ENCODE measurements at places on chromosomes 2 and 18. TPM values are rescaled to one million over a fixed set of nuclear protein-coding genes. Genes with fewer than 3 reads are reported as not detected.

Gene VWA3B
- total RNA-seq = 1.3 TPM

Gene CDH2
- 208 TPM for total RNA-seq

Gene FSHR
- total RNA-seq = not detected

Gene KCNG2
- total RNA-seq = 0.31 TPM

Gene SLC4A3
- 34.4 TPM for total RNA-seq

Gene FOXI3
- 0.63 TPM for total RNA-seq

Gene CAPN13
- total RNA-seq = 0.31 TPM

Gene MEP1B
- total RNA-seq = not detected

Gene RAX
- total RNA-seq = not detected

Gene OTOS
- total RNA-seq = not detected

Gene SNED1
- 5.6 TPM for total RNA-seq

Gene IL36B
- not detected for total RNA-seq

Gene TFPI
- total RNA-seq = 22.2 TPM

Gene ABCG8
- 0.31 TPM for total RNA-seq

Gene MTCL1
- total RNA-seq = 61.0 TPM

Gene MCM6
- total RNA-seq = 24.7 TPM

Gene IL18RAP
- total RNA-seq = not detected
